ENCODE measurements at places on chromosomes 2 and 18.

DNA sequence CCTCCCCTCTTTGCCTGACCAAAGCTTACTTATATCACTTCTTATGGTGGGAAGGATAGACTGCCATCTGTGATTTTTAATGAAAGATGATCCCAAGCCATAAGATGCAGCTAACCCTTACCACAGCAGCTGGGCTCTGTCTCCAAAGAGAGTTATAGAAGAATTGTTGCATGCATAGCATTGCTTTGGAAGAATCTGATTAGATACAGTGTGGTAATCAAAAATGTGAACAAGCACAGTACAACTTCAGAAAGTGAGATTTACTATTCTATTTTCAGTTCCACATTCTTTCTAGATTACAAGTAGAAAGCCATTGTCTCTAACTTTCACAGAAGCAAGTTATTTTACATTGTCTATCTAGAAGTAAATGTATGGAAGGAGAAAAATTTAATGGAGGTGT is 129.0 kb upstream of the ACVR2A start:
- no peak for DNase-seq

- DNase-seq = no peak
These were observed 5.0 kb downstream of the BOK start for GRCh38 chr2:241563571-241563980.

DNA sequence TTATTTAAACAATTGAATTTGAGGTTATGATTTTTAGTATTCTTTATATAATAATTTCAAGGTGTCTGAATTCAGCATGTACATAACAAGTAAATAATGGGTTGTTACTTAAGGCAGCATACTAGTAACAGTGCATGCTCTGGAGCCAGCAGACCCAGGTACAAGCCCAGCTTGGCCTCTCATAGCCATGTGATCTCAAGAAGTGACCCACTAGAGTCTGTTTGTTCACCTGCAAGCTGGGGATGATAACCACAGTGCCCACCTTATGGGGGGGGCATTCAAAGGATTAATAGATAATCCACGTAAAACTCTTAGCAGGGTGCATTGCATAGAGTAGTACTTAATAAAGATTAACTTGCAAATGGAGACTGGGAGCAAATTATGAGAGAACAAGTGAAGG is 163.6 kb downstream of the TRABD2A start:
- DNase-seq = no peak

- DNase-seq = no peak
These were observed 61.6 kb downstream of the MFSD6 start for GRCh38 chr2:190469771-190470170.

- DNase-seq = no peak
These were observed 147.3 kb upstream of the UNC80 start for GRCh38 chr2:209624192-209624938.

- DNase-seq = no peak
These were observed 40.7 kb downstream of the SLC39A10 start for GRCh38 chr2:195697681-195698220.

DNA sequence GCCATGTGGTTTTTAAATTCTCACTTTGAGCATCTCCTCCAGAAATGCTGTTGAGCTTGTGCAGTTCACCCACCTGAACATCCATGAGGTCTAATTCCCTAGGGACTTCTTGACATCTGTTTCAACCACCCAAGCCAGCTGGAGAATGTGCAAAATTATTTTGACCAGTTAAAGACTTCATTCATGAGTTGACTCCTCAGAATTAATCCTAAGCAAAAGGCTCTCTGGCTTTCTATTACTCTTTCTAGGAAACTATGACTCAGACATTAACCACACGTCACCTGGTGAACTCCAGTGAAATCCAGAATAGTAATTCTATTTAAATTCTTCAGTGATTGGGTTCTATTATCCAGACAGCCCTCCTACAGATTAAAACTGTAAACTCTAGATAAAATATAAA is 247.5 kb downstream of the NBAS start:
- no peak for DNase-seq

- DNase-seq = no peak
These were observed 114.1 kb upstream of the MYCN start for GRCh38 chr2:15826273-15826717.

DNA sequence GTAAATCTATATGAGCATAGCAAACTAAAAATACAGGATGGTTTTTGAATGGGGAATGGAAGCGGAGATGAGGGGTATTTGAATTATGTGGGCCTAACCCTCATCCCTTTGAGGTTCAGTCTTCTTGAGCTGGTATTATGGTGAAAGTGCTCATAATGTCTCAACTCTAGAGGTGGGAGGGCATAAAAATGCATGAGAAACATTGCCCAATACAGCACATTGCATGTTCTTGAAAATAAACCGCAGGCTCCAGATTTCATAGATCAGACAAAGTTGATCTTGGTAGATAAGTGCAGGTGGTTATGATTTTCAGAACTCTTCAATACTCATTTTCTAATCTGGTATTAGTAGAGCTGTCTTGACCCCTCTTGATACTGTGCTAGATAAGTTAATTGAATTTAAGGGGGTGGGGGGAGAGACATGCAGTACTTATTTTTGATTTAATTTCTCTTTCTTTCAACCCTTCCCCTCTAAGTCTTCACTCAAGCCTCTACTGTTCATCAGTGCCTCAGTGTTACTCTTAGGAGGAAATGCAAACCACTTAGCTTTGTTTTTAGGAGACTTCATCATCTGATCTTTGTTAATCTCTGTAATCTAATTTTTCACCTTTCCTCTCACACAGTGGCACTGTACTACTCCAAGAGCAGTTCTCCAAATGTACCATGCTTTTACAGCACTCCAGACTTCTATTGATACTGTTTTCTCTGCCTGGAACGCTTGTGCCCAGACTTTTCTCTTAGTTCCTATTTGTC is 22.2 kb downstream of the XRCC5 start:
- no peak for DNase-seq

GRCh38 chr2:97713296-97714083 is at the start of gene ZAP70:
TSS of gene ZAP70 (plus strand) at chr2:97713576. CDS start at chr2:97724037, 10,461 bp downstream.
- DNase-seq = peak; percentile 61

DNA sequence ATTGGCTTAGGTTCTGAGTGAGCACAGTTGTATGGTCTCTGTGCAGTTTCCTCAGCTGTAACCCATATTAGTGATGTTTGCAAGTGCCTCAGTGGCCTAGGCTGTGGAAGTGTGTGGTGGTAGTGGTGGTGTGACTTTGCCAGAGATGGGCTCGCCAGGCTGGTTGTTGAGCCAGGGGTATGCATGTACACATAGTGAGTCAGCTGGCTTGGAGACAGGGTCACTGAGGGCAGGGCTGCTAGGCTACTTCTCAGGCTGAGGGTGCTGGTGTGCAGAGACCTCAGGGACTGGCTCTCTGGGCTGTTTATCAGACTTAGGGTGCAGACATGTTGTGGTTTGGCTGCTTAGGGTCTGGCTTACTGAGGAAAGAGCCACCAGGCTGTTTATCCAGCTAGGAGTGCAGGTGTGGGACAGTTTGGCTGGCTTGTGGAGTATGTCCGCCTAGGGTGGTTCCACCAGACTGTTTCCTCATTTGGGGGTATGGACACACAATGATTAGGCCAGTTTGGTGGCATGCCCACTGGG is 15.0 kb downstream of the APLF start:
- no peak for DNase-seq

GRCh38 chr2:74984947-74985637 is 26.6 kb downstream of the POLE4 start:
- no peak for DNase-seq

DNA sequence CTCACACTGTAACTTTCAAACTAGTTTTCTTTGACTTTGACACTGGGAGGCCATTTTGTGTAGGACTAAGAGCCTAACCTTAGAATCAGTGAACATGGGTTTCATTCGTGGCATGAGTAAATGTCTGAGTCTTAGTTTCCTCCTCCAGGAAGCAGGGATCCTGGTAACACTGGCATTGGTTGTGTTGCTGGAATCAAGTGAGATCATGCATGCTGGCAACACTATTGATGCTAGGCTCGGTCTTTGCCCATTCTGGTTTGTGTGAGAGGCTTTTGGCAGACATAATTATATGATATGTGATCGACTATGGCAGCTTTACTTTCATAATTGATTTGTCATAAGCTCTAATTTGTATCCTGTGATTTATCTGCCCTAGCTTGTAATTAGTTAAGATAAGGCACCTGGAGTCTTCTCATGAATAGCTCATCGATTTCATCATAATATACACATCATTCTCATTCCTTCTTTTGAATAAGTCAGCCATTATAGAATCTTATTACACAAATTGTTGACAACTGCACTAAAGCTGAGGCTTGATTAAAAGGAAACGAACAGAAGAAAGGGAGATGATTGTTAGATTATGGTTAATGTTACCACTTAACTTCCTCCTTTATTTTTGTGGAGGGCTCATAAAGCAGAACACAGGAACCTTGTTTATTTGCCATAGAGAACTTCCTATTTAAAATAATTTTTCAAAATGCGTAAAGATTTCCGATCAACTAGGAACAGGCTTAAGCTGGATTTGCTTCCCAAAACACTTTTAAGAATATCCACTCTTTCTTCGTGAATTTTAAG is 12.6 kb downstream of the PPP1R1C start:
- no peak for DNase-seq

GRCh38 chr2:187775651-187776050 is 221.4 kb upstream of the TFPI start:
- no peak for DNase-seq

GRCh38 chr2:231715988-231716616 is 7.8 kb downstream of the PTMA start:
- DNase-seq = no peak

GRCh38 chr2:159891917-159892730 is 94.1 kb upstream of the CD302 start:
- DNase-seq = no peak

DNA sequence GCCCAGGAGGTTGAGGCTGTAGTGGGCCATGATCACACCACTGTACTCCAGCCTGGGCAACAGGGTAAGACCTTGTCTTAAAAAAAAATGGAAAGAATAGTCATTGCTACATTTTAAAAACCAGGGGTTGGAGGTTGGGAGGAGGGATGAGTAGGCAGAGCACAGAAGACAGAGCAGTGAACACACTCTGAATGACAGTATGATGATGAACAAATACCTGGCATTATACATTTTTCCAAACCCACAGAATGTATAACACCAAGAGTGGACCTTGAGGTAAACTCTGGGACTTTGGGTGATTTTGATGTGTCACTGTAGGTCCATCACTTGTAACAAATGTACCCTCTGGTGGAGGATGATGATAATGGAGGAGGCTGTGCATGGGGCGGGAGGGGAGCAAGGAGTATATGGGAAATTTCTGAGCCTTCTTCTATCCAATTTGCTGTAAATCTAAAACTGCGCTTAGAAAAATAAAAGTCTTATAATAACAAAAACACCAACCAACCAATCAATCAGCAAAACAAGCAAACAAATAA is 111.4 kb upstream of the PGAP1 start:
- no peak for DNase-seq

GRCh38 chr2:162111958-162112850 is 38.2 kb upstream of the DPP4 start:
- no peak for DNase-seq

GRCh38 chr2:145599756-145600155 is 1079.8 kb upstream of the ZEB2 start:
- no peak for DNase-seq

DNA sequence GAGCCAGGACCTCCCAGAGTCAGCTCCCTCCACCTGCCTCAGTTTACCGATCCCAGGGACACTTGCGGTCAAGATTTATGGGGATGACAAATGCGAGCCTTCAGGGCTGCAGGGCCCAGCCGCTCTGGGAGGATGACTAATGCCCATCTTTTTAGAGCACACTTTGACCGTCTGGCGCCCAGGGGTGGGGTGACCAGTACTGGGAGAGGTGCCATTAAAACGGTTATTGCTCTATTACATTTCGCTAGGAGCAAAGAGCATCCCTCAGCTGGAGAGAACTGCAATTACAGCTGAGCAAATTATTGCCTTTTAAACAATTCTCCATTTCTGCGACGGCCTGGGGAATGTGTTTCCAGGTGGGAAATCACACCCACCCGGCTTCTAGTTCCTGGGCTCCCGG is 42.6 kb upstream of the HPCAL1 start:
- DNase-seq = no peak

GRCh38 chr18:46264255-46264654 is 160.1 kb downstream of the HAUS1 start:
- DNase-seq = no peak

- no peak for DNase-seq
These were observed 115.5 kb downstream of the HDAC4 start for GRCh38 chr2:239285071-239285931.

DNA sequence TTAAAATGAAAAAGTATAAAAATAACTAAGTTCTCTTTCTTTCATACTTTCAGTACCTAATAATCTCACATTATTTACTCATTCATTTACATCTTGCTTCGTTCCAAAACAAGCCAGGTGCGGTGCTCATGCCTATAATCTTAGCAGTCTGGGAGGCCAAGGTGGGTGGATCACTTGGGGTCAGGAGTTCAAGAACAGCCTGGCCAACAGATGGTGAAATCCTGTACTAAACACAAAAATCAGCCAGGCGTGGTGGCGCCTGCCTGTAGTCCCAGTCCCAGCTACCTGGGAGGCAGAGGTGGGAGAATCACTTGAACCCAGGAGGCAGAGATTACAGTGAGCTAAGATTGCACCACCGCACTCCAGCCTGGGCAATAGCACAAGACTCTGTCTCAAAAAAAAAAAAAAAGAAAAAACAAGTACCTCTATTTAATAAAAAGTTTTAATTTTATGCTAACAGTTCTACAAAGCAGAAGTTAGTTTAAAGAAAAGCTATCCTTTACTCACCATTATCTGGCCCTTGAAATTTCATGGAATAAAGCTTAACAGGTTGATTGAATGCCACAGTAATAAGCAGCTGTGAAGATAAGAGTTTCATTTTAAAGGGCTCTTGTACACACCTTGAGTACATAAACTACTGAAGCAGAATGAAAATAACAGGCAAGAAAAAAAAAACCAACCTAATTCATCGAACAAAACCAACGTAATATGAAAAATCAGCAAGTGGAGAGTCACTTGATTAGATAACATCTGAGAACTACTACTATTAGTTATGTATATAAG is 22.5 kb downstream of the TXNL1 start:
- DNase-seq = no peak

DNA sequence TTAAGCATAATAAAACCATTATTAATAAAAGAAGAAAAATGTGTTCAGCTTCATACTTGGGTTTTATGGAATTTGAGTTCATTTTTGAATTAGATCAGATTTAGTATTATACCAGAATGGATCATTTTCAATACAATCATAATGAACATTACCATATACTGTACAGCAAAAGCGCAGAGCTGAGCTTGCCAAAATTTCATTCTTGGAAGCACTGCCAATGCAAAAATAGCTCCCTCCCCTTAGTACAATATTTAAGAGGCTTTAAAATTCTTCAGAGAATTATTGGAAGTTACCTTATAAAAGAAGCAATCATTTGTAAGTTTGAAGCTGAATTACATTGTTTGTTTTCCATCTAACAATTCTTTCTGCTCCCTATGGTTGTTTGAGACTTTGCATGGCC is 938.1 kb upstream of the SLC39A10 start:
- DNase-seq = no peak

DNA sequence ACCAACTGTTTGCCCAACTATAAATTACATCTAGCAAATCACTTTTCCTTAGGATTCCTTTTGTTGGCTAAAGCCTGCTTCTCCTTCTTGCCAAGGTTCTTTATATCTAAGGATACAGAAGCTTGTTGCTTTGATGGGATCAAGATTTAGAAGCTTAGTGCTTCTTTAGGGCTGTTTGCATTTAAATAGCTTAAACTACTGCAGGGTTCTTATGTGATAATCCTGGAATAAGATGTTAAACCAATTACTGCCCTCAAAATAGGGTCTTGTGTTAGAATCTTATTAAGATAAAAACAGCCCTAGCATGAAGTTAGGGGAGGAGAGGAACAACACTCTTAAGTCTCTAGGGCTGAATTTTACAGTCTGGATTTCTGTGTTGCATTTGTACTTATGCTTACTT is 64.2 kb downstream of the KIF5C start:
- no peak for DNase-seq

Data from activated CD8-positive, alpha-beta memory T cell treated with anti-CD3 and anti-CD28 coated beads, Interleukin-2, amount 50 U/mL, for 4 hours (primary cell).